RWPE2 (cell line): ENCODE measurements at places on chromosomes 3 and 15.

GRCh38 chr3:2540115-2540514 lies 441.4 kb downstream of the CNTN4 start:
- no peak for DNase-seq

DNA sequence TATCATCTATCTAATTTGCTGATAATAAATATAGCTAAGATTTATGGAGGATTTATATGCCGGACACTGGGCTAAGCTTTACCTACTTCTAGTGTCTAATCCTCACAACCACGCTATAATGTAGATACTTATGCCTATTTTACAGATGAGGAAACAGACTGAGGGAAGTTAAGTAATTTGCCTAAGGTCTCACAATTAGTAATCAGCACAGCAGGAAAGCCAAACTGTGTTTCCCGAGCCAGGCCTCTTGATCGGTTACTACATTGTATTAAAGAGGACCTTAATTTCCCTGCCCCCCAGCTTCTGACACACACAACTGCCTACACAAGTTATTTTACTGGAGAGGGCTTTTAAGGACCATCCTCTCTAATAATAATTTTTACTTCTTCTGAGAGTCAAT lies 40.9 kb downstream of the ONECUT1 start:
- no peak for DNase-seq

GRCh38 chr3:45826321-45826720 lies 15.6 kb downstream of the LZTFL1 start:
- DNase-seq: no peak

DNA sequence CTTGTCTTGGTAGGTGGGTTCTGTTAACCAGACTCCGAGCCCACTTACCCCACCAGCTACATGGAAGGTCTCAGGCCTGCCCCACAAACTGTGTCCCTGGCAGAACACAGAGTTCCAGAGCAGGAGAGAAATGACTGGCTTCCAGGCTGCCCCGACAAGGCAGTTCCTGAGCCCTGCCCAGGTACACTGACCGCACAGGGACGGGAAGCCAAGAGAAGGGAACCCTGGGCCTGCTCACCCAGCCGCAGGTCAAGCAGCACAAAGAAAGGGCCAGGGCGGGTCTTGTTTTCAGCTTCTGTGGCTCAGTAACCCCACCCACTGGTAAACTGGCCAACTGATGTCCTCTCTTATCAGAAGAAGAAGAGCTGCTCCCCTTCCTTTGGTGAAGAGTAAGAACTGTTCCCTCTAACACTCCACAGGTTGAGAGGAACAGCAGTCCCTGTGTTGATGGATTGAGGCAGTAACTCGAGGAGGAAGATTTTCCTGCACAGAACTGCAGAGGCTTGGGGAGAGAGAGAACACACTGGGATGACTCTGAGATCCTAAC lies 68.4 kb downstream of the CRTC3 start:
- no peak for DNase-seq

GRCh38 chr15:100221471-100222348 lies 120.1 kb downstream of the ADAMTS17 start:
- peak; percentile 71 for DNase-seq

DNA sequence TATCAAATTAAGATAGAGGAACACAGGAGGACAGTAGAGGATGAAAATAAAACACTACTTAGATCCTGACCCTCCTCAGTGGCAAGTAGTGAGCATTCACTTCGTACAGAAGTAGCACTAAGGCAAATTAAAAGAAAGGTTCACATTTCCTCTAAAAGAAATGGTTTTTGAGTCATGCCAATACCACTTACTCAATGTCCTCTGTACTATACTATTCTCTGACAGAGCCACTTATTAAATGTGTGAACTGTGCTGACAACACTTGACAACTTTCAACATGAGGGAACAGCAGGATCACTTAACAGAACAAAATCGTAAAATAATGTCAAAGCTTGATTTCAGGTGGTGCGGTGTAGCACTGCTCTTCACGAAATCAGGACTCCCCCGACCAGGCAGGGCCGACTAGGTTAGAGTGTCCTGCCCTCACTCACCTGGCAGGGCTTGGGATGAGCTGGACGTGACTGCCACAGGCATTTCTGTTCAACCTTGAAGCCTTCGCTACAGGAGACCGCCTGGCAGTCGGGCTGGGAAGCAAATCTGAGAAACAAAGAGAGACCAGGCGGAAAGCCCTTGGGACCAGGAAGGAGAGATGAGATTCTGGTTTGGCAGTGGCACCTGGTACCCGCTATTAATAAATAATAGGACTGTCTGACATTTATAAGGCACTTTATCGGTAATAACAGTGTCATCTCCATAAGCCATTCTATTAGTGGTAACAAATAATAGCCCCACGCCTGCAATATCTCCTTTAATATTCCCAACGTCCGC lies 611 bp upstream of the SLC27A2 start:
- peak; percentile 57 for DNase-seq

DNA sequence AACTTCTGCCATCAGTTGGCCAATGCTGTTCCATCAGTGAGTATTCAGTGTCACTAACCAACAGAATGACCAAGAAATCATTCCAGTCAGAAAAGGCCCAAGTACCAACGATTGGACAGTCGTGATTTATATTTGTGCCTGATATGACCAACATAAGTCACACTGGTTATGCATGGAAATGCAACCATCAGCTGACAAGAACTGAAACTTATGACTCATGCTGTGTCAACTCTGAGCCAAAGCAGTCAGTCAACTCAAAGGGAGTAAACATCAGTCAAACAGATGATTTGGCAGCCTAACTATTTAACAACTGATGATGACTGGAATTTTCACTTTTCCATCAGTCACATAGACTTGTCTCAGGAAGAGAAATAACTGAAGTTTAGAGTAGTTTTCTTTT lies 142.4 kb downstream of the ANXA2 start:
- DNase-seq: no peak

DNA sequence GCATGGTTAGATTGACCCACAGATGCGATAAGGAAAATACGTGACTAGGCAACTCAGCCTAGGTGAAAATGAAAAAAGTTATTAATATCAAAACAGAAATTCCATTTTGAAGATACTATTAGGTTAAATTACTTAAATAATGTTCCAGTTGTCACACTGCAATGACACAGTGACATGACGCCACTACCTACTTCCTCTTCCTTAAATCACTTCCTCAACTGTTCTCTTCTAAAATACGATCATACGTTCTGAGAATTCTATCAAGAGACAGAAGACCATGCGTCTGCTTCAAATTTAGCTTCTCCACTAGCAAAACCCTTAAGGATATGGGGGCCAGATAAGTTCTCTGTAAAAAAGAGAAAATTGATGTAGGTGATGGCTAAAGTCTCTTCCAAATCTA lies 18.2 kb downstream of the CMTM6 start:
- no peak for DNase-seq

DNA sequence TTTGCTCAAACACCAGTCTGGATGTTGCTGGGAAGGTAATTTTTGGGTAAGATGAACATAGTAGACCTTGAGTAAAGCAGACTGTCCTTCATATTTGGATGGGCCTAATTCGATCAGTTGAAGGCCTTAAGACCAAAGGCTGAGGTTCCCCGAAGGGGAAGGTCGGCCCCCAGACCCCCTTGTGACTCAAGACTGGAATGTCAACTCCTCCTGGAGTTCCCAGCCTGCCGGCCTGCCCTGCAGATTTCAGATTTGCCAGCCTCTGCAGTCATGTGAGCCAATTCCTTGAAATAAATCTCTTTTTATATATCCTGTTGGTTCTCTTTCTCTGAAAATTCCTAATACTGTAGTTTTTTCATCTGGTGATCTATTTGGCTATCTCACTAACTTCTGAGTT lies 146.5 kb downstream of the APBA2 start:
- DNase-seq: no peak
